ENCODE measurements at places on chromosomes 1 and 21.

DNA sequence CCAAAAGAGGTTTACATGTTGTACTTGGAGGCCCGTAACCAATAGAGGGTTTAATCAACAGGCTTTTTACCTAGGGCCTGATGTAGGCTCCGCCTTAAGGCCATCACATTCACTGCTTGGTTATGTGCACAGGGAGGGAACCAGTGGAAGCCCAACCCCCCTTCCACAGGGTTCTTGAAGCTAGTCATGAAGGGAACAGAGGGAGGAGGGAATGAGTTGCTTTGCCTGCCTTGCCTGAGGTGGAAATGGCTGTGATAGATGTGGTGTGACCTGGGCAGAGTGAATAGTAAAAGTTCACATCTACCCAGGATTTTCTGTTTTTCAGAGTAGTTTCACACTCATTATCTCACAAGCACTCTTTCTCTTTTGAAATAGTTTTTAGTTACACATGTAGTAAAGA, 215.1 kb downstream of the ST6GALNAC3 start:
- DNase-seq, result no peak

- no peak for DNase-seq
These were observed 8.2 kb upstream of the ASAP3 start for GRCh38 chr1:23492132-23492720.

GRCh38 chr1:107588321-107588720, 376.7 kb downstream of the VAV3 start:
- DNase-seq, result no peak

- DNase-seq, result no peak
These were observed 45.2 kb downstream of the NENF start for GRCh38 chr1:212477680-212478466.

DNA sequence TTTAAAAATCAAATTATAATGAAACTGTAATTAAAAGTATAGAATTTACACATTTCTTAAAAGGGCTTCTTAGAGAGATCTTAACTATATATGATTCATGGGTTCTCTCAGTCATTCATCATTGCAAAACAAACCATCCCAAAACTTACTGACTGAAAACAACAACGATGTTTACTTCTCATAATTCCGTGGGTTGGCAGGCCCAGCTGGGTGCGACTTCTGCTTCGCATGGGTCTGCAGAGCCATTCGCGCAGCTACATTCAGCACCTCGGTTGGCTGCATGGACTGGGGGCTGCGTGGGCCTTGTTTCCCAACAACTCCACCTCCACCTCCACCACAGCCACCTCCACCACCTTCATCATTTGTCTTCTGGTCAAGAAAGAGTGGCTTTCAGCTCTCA, 4.0 kb downstream of the SLAMF8 start:
- DNase-seq, result no peak

- DNase-seq, result peak; percentile 62
These were observed 140.2 kb upstream of the FGGY start for GRCh38 chr1:59156526-59157199.

GRCh38 chr1:21655259-21655658, 13.9 kb downstream of the RAP1GAP start:
- no peak for DNase-seq

- DNase-seq, result no peak
These were observed 62.4 kb upstream of the FAM3B start for GRCh38 chr21:41254090-41254700.

DNA sequence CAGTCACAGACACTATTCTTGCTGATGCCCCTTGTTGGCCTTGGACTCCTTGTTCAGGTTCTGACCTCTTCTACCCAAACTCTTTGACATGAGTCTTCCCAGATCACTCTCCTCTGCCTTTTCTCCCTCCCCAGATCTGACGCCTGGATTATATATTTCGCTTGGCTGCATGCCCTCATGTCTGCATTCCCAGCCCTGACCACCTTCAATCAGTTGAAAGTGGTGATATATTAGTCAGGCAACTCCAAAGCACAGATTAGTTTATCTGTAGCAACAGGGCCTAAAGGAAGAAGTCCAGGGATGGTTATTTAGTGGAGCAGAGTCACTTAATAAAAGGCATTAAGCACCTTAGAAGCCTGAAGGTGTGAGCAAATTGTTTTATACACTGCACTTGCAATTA, 110.0 kb upstream of the GUCA2B start:
- DNase-seq, result no peak

- DNase-seq, result no peak
These were observed 41.1 kb downstream of the C1orf198 start for GRCh38 chr1:230827081-230827681.

GRCh38 chr1:78303620-78304019, 187.2 kb upstream of the PTGFR start:
- DNase-seq, result peak; percentile 60

DNA sequence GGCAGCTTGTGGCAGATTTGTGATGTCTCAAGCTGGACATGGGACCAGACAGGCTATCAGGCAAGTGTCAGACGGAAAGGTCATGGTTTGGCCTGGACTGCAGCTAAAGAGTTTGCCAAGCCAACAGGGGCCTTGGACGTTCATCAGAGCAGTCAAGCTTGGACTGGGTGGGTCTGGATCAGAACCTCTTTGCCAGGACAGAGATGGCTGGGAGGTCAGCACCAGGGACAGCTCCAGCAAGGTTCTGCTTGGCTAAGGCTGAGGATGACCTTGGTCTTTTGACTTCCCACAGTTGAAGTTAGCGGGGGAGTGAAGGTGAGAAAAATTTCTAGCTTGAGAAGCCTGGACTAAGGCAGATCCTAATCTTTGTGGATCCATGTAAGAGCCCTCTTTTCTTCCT, 68.1 kb downstream of the GRIK3 start:
- DNase-seq, result no peak

DNA sequence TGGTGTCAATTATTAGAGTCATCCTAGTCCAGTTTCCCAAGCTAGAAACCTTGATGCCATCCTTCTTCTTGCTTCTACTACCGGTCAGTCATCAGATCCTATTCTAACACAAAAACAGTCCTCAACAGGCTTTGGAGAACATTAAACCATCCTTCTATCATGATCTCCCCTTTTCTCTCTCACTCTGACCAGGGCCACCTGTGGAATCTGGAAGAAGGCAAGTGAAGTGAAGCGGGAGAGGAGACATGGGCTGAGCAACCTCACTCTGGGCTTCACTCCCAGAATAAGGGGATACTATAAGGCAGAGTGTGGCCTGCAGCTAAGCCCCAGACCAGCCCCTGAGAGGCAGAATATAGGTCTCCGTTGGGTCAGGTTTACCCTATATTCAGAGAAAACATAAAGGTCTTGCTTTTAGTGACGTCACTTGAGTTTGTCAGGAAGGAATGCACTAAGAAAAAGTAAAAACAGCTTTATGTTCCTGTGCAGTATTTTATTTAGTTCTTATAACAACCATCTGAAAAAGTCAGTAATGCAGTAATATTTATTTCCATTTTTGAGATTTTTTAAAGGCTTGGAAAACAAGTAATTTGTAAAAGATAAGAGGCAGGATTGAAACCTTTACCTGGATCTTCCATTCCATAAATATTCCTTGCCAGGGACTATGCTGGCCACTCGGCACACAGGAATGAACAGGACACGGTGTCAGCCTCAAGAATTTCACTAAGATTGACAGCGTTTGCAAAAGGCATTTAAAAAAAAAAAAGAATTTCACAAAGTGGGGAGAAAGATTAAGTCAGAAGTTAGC, 61.3 kb downstream of the NFASC start:
- DNase-seq, result no peak

DNA sequence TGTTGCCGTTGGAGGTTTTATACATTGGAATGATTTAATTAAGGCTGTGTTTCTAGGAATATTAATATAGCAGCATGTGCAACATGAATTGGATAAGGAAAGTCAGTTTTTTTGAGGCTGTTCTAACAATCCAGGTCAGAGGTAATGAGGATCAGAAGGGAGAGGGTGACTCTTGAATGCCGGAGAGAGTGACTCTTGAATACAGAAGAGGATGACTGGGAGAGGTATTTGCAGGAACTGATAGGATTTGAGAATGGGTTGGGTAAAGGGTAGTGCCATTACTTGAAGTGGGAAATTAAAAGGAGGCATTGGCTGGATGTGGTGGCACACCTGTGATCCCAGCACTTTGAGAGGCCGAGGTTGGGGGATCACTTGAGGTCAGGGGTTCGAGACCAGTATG, 55.6 kb upstream of the MACF1 start:
- no peak for DNase-seq

DNA sequence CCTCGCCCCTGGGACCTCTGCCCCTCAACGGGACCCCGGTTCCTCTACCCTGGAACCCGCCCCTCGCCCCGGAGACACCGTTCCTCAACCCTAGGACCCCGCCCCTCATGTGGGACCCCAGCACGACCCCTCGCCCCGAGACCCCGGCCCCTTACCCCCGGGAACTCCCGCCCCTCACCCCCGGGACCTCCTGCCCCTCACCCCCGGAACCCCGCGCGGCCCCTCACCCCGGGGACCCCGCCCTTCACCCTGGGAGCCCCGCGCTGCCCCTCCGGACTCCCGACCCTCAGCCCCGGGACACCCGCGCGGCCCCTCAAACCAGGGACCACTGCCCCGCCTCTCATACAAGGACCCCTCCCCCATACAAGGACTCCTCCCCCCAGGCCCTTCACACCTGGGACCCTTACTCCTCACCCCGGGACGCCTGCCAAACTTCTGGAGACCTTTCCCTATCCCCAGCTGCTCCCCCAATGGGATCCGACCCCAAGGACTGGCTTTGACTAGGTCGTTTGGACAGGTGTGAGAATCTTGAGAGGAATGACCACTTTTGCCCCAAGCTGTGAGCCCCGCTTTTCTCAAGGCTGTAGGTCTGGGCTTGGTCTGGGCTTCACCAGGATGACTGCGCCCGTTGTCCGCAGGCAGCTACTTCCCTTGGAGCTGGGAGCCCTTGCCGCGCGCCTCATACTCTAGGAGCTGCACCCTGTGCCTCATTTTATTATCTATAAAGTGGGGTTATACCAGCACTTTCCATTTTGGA, 843 bp downstream of the DIP2A start:
- DNase-seq, result no peak

GRCh38 chr1:199064971-199065370, 426.1 kb downstream of the PTPRC start:
- DNase-seq, result peak; percentile 16

- DNase-seq, result no peak
These were observed 13.3 kb upstream of the LCE5A start for GRCh38 chr1:152497273-152497672.

DNA sequence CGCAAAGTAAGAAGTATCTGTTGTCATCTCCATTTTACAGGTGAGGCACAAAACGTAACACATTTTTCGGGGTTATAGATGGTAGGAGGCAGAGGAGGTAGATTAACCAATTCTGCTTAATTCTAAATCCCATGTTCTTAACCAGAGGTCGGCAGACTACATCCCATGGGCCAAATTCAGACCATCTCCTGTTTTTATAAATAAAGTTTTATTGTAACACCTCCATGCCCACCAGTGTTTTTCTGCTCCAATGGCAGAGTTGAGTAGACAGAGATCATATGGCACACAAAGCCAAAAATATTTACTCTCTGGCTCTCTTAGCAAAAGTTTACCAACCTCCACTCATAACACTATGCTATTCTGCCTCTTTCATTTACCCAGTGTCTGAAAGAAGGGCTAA, 30.9 kb downstream of the FHAD1 start:
- DNase-seq, result no peak

DNA sequence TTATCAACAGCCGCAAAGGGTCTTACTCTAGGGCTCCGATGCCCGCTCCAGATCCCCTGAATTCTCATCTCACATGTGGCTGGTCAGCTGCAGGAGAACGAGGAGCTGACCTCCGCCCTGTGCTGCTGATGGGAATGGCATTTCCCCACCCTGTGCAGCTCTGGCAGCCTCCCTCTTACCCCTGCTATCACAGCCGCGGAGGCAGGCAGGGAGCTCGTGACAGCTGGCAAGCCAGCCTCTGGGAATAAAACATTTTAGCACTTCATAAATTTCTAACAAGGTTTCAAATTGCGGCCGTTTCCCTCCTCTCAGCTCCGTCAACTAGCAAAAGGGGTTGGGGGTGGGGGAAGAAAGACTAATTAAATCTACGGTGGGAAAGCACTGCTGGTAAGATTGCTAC, 81.1 kb downstream of the DSCAM start:
- no peak for DNase-seq

DNA sequence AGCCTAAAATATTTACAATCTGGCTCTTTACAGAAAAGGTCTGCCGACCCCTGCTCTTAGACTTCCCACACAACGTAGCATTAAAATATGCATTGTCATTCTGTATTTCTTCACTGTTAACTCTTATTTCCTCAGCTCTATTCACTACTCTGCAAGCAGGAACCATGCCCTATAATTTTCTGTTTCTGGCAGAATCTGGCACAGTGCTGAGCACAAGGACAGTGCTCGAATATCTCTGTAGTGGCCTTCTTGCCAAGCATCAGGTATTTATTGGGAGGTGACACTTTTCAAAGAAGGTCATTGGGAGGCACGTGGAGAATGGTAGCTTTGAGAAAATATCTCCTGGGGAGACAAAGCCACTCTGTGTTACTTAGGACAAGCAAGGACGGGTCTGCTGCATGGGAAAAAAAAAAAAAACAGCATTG, 77.9 kb downstream of the PSMG1 start:
- no peak for DNase-seq

DNA sequence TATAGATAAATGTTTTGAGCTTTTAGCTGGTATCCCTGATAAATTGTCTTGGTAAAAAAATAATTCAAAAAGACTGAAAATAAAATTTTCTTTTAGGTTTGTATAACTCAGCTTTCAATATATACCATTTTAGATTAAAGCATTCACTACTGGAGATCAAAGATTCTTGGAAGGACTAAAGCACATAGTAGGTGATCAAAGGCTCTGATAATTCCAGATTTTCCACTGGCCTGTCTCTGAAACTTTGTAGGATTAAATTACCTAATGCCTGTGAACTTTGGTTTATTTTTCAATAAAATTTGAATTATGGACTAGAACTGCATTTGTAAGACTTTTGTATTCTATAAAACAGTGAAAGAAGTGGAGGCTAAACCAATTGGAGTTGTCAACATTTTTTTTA, 1.2 kb upstream of the RGS18 start:
- DNase-seq, result no peak

DNA sequence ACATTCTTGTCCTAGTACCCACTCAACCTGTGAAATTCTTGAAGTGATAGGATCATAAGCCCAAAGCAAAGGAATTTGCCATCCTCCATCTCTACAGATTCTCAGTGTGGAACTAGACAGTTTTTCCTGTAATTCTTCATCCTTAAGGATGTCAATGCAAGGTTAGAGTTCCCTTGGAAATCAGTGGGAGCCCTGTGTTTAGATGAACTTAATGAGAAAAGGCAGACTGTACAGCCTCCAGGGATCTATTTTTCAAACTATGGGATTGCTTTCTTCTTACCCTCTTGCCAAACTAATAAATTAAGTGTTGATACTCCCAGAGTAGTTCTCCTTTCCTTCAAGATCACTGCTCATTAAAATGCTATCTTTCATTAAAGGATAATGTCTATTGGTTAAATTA, 78.1 kb upstream of the OLFM3 start:
- DNase-seq, result no peak
